ENCODE measurements at places on chromosomes 13 and 19.

DNA sequence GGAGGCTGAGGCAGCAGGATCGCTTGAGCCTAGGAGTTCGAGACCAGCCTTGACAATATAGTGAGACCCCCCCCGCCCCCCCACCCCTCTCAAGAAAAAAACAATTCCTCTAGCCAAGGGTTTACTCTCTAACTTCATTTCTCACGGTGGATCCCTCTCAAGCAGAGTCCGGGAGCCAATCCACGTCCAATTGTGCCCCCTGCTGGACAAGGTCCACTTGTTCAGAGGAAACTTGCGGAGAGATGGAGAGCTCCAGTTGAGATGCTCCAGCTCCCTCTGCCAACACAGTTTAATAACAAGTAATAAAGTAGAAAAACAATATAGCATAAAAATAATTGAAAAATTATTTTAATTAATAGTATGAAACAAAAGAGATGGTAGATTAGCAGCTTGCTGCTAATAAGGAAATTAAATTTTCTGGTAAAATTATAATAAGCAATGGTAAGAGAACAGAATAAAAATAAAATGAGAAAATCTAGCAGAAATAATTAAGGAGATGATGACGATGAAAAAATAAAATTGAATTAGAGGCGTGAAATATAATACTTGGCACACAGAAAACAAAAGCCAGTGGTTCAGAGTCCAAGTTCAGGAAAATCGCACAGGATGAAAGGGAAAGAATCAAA lies 14.5 kb upstream of the SIGLEC14 start:
- no peak overlapping the region for H3K4me3 ChIP-seq
- H3K36me3 ChIP-seq, result no peaks in the 10 kb centered on the region
- peaks cover 12% of the 10 kb centered on the region for H3K4me1 ChIP-seq
- H3K27me3 ChIP-seq, result peaks cover 35% of the 10 kb centered on the region
- peak; percentile 67 for DNase-seq

- DNase-seq, result no peak
- H3K4me3 ChIP-seq, result no peak overlapping the region
- no peak overlapping the region for H3K27ac ChIP-seq
- H3K4me1 ChIP-seq, result no peaks in the 10 kb centered on the region
Observed at GRCh38 chr13:104701591-104701990, 1635.4 kb upstream of the SLC10A2 start.

DNA sequence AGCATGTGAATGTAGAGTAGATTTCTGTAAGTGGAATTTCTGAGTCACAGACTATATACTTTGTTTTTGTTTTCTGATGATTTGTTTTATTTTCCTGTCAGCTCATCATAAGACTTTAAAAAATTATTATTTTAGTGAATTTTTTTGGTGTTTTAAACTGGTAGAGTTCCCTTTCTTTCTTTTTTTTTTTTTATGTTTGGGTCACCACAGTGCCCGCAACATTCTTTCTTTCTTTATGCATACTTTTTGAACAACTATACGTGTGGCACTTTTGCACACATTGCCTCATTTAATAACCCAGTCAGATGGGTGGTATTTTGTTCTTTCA lies 46.0 kb downstream of the WDFY2 start:
- no peak overlapping the region for H3K4me3 ChIP-seq
- DNase-seq, result no peak
- no peaks in the 10 kb centered on the region for H3K36me3 ChIP-seq
- no peaks in the 10 kb centered on the region for H3K27me3 ChIP-seq

GRCh38 chr19:28330831-28331230 lies 882.1 kb downstream of the UQCRFS1 start:
- DNase-seq, result no peak
- no peak overlapping the region for H3K27ac ChIP-seq
- no peak overlapping the region for H3K4me3 ChIP-seq
- no peaks in the 10 kb centered on the region for H3K27me3 ChIP-seq
- peaks cover 4% of the 10 kb centered on the region for H3K36me3 ChIP-seq
- H3K4me1 ChIP-seq, result no peaks in the 10 kb centered on the region

DNA sequence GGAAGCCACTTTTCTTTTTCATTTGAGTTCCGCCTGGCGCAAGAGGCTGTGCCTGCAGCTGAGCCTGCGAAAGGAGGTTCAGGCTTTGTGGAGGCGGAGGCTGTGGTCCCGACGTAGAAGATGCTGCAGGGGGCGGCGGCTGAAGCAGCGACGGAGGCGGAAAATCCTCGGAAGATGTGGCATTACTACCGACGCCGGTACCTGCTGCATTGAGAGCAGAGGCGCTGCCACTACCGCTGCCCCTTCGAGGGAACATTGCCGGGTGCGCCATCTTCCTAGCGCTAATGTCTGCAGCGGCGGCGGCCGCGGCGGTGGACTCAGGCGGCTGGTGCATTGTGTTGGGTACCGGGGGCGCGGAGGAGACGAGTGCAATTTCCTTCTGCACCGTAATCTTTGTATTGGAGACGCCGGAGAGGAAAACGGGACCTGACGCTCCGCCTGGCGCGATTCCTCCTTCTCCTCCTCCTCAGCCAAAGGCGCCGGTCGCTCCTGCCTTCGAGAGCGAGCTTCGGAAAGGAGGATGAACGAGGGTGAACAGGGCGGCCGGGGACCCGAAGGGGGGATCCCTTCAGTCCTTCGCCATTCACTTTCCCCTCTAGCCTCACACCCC lies at the start of gene TSC22D1:
Gene TSC22D1 (minus strand): TSS at position 590 of the 610 bp plus-strand sequence. CDS start 256 bp downstream, at position 334.
- peak within 1 kb of the TSS; percentile 95 for H3K27ac ChIP-seq
- no peaks in the 10 kb centered on the region for H3K36me3 ChIP-seq
- DNase-seq, result peak; percentile 34
- H3K27me3 ChIP-seq, result no peaks in the 10 kb centered on the region
- peak within 1 kb of the TSS; percentile 98 for H3K4me3 ChIP-seq
- H3K4me1 ChIP-seq, result peaks cover 15% of the 10 kb centered on the region
